ENCODE measurements at places on chromosomes 3 and 15.

- DNase-seq = no peak
Measured at GRCh38 chr15:60634815-60635214, 155.9 kb upstream of the ICE2 start.

- no peak for DNase-seq
Measured at GRCh38 chr3:128128251-128128650, 4.6 kb upstream of the RUVBL1 start.

DNA sequence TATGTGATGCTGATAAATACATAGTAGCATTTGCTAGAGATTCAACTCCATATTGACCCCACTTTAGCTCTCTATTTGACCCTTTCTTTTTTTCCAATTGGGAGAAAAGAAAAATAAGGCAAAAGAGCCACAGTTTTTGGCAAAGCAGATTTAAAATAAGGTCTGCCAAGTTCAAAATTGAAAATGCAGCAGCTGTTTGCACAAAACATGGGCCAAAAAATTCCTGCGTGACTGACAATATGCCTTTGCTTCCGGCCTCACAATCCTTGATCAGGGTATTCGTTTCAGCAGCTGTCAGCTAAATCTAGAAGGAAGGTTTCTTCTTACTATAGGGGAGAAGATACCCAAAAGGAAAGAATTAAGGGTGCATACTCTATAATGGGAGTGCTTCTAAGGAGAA, 563.5 kb upstream of the CCDC54 start:
- no peak for DNase-seq

DNA sequence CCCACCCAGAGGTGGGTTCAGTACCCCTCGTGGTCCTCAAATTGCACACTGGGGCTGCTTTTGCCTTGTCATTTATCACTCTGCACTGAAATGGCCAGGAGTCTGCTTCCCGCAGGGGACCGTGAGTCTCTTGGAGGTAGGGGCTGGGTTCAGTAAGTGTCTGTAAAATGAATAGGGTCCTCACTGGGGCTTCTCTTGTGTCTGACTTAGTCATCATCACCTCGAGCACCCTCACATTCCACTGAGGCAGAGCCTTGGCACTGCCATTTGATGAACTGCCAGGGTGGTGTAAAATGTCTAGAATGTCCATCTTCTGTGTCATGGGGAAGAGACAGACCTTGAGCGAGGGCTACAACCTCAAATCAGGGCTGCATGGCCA, 61.0 kb upstream of the RYK start:
- no peak for DNase-seq

- no peak for DNase-seq
Measured at GRCh38 chr15:75076277-75076676, 52.9 kb downstream of the PPCDC start.

DNA sequence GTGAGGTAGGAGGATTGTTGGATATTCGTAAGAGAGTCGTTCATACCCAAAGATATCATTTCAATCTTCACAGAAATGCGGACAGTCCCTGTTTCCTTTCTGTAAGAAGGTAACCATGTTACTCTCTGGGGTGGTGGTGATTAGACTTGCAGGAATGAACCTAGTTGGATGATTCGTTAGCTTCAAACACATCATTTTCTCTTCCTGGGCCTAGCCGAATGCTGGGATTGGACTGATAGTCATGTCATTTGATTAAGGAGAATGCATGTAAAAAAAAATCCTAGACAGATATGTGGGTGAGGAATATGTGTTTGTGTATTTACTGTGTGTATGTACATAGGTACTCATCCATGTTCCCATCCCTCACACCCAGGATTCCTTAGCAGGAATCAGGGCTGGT, 12.4 kb downstream of the SLCO3A1 start:
- no peak for DNase-seq

- no peak for DNase-seq
Measured at GRCh38 chr15:100291106-100291505, 50.7 kb downstream of the ADAMTS17 start.

GRCh38 chr15:72902245-72902918, 118.8 kb upstream of the ADPGK start:
- DNase-seq = no peak

GRCh38 chr15:60527456-60527855, 48.5 kb upstream of the ICE2 start:
- no peak for DNase-seq

DNA sequence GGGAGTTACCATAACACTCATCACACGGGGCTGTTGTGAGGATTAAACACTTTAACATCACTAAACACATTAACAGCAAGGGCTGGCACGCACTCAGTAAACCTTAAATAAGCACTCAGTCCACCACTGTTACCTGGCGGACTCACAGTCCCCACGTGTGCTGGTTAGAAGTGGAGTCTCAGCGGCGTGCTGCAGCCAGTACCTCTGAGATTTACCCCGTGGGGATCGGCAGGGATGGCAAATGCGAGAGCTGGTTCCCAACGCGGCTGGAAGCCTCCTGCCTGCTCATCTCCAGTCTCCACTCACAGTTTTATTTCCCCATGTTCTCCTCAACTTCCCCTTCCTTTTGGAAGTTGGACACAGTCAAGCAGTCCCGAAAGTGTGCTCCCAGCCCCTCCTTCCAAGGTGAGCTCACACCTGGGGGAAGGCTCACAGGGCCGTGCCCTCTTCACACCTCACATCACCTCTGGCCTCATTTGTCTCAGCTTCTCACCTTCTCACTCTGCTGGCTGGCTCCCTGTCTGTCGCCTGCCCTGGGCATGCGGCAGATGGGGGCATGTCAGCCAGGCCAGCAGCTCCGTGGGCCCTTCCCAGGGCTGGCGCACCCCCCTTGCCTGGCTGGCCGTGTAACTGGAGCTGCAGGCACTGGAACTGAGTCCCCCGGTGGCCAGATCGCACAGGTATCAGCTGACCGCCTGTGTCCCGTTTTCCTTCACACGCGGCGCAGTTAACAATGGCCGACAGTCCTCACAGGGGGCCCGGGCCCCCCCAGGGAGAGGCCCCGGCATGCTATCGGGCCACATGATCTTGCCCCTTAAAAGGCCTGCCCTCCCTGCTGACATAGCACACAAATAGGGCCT, 87.1 kb downstream of the WNT7A start:
- DNase-seq = no peak

- DNase-seq = no peak
Measured at GRCh38 chr15:39250460-39251186, 330.3 kb upstream of the THBS1 start.

GRCh38 chr3:150371741-150372254, 36.3 kb upstream of the TSC22D2 start:
- no peak for DNase-seq

DNA sequence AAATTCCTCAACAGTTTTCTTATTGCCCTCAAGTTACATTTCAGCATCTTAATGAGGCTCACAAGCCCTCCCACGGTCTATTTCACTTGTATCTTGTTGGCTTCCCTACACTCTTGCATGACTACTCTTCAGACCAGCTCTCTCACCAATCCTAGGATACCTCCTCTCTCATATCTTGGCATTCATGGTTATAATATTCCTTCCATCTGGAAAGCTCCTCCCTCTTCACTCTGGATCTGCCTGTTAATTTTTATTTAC, 8.5 kb upstream of the CCDC80 start:
- no peak for DNase-seq

DNA sequence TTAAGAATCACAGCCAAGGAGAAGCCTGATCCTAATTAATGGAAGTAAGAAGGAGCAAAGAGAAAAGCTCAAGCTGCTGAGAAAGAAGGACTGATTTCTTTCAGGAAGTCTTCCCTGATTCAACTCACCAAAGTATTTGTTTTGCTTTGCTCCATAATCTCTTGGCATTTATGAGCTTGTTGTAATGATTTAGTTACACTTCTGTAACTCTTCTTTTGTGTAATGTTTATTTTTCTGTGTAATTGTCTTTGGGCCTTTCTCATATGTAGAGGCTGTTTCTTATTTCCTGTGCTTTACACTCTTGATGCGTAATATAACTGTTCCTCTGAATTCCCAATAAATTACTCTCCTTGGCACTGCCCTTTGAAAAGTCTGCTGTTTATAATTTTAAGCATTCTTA, 80.0 kb downstream of the COL6A5 start:
- DNase-seq = no peak

GRCh38 chr3:168870892-168871291, 775.2 kb upstream of the GOLIM4 start:
- DNase-seq = no peak

DNA sequence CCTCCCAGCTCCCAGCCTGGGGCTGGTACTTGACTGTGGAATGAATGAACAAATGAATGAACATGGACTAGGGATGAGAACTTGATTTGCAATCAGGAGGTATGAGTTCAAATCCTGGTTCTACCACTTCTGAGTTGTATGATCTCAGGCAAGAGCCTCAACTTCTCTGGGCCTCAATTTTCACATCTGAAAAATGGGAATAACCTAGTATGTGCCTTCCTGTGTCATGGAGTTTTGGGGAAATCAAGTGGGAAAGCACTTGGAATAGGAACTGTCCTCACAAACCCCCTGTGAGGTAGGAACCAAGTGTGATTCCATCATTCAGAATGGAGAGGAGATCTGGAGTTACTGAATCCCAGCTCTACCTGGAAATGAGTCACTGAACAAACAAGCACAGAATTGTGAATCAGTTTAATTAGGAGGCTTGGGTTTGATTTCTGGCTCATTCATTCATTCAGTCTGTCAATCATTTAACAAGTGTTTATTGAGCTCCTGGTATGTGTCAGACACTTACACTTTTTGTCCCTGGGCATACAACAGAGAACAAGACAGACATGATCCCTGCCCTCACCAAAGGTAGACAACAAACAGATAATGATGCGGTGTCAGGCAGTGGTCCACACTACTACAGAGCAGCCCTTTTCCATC, 29.7 kb downstream of the DNASE1L3 start:
- no peak for DNase-seq

DNA sequence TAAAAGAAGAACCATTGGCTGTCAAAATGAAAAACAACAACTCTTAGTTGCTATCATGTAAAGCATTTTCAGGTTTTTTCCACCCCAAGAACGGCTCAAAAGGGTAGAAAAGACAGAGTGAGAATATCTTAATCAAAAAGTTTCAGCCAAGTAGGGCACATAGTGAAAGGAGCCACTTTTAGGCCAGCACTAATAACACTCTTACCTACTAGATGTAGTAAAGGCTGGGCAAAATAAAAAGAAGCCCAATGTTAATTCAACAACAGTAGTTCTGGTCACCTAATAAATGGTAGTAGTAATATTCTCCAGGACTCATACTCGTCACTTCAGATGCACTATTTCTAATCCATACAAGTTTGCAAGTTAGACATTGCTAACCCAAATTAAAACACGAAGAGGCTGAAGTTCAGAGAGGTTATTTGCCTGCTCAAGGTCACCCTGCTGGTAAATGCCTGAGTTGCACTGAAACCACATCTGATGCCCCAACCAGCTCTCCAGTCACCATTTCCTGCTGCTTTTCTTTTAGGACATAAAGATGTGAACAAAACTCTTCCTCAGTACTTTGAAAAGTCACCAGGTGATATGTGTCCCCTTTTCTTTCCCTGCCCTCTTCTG, 7.5 kb downstream of the GOLIM4 start:
- DNase-seq = no peak

- DNase-seq = no peak
Measured at GRCh38 chr3:25021816-25022215, 406.2 kb upstream of the RARB start.

- no peak for DNase-seq
Measured at GRCh38 chr15:44500555-44500954, 36.4 kb upstream of the EIF3J start.

GRCh38 chr15:25862071-25862471, 1.1 kb downstream of the ATP10A start:
- no peak for DNase-seq

DNA sequence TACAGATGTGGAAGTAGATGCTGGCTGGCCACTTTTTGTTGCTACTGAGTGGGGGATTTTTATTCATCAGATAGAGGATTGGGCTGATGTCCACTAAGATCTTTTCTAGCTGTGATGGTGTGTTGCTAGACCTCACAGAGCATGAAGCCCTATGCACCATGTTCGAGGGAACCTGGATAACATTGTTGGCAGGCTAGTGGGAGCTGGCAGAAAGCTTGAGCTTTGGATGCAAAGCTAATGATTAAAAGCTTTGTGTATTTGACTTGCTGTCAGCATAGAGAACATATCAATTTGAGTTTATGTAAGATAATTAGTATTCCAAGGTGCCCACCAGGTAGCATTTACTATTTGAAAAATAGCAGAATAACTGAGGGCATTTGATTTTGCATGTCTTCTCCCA, 59.1 kb downstream of the ST6GAL1 start:
- no peak for DNase-seq

GRCh38 chr3:157116017-157116416, 43.9 kb downstream of the CCNL1 start:
- DNase-seq = no peak

DNA sequence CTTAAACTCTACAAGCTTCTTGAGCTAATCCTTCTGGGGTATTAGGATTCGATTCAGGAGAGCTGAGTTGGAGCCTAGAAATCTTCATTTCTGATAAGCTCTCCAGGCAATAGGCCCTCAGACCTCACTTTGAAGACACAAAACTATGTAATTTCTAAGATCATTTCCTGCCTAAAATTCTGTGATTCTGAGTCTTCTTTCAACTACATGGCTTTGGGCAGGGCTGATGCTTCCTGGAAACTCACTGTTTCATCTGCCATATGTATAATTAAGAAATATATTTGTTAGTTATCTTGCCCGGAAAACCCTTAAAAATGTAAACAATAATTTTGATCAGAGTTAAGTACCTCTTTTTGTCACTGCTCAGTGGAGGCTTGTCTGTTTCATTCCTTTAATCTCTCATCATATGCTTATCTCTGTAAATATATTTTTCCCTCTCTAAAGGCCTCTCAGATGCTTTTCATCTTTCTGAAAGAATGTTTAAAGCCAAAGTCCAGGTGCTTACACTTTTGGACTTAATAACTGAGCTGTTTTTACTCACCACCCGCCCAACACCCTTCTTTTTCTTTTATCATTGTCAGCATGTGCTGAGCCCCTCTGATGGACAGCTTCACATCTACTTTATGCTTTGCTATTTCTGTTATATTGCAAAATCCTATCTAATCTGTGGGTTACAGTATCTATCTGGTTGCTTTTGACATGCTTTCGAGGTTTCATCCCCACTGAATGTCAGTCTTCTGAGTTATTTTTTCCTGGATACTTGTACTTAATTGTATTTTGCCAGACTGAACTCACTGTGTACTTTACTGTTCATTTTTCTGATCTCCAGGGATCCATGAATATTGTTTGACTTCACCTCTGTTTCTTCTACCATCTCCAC, 38.2 kb downstream of the FILIP1L start:
- no peak for DNase-seq

- no peak for DNase-seq
Measured at GRCh38 chr3:67614195-67614594, 40.2 kb downstream of the SUCLG2 start.

- DNase-seq = no peak
Measured at GRCh38 chr15:21267226-21267625, 173.1 kb downstream of the POTEB3 start.

Data from nucleus accumbens (tissue), 56 donors.